ENCODE measurements at places on chromosomes 3 and 15.

DNA sequence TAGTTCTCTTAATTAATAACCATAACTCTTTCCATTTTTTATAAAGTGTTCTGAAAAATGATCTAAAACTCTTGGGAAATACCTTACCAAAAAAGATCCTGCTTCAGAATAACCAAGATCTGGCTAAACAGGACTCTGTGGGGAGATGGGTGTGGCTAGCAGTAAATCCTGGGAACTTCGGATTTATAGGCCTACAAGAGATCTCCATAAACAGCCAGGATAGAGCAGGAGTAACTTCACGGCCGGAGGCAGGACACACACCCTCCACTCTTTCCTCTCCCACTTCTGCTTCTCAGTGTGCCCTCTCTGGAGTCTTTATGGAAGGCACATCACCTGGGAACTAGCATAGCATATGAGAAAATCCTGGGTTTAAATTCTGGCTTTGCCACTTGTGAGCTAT lies 309.4 kb upstream of the SOX2 start:
- no peak overlapping the region for H3K4me3 ChIP-seq
- H3K27me3 ChIP-seq: no peaks in the 10 kb centered on the region
- no peaks in the 10 kb centered on the region for H3K36me3 ChIP-seq
- no peaks in the 10 kb centered on the region for H3K4me1 ChIP-seq

- H3K4me1 ChIP-seq: peaks cover 4% of the 10 kb centered on the region
- no peak overlapping the region for H3K27ac ChIP-seq
These were observed 914.8 kb downstream of the TUSC7 start for GRCh38 chr3:117624424-117624823.

DNA sequence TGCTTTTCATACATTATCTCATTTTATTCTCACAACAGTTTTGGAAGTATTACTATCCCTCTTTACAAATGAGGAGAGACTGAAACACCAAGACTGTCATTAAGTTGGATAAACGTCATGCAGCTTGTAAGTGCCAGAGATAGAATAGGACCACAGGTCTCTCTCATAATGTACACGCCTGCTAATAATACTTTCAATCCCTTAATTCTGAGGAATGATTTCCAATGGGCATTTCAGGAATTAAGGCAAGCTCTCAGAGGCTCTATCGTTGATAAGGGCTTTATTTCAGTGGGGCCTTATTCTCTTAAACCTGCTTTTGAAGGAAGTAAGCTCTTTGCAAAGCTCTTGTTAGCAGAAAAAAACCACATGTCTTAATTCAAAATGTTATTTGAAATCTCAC lies 229.1 kb downstream of the NFKBIZ start:
- peaks cover 6% of the 10 kb centered on the region for H3K4me1 ChIP-seq
- no peak overlapping the region for H3K27ac ChIP-seq
- H3K36me3 ChIP-seq: no peaks in the 10 kb centered on the region

DNA sequence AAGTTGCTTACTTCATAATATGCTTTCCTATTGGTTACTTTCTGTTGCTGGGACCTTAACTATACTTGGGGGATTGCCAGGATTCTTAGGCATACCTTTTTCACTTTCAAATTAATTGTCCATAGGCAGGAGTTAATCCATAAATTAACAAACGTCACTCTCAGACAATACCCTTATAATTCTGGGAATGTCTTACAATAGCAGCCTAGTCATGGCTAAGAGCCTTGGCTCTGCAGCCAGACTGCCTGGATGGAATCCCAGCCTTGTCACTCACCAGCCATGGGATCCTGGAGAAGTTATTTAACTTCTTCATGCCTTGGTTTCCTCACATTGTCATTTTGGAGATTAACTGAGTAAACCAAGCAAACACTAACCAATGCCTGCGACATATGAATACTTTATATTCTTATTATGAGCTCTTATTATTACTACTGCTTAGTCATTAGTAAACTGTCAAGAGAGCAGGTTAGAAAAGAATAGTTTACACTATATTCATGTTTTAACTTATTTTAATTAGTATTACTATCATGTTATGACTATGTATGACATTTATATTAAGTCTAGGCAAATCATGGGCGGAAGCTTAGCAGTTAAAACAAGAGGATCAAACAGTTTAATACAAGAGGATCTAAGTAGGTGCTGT lies 29.0 kb downstream of the GYG1 start:
- no peak overlapping the region for H3K4me3 ChIP-seq
- H3K36me3 ChIP-seq: peaks cover 72% of the 10 kb centered on the region
- H3K27ac ChIP-seq: peak overlapping the region; percentile 16
- DNase-seq: peak; percentile 38

- H3K27ac ChIP-seq: no peak overlapping the region
- no peak for DNase-seq
- peaks cover 3% of the 10 kb centered on the region for H3K4me1 ChIP-seq
- no peaks in the 10 kb centered on the region for H3K27me3 ChIP-seq
- H3K36me3 ChIP-seq: no peaks in the 10 kb centered on the region
- no peak overlapping the region for H3K4me3 ChIP-seq
These were observed 53.1 kb upstream of the CFAP161 start for GRCh38 chr15:81080996-81081395.

- no peak overlapping the region for H3K4me3 ChIP-seq
- H3K4me1 ChIP-seq: no peaks in the 10 kb centered on the region
- no peaks in the 10 kb centered on the region for H3K27me3 ChIP-seq
- no peak overlapping the region for H3K27ac ChIP-seq
These were observed 22.7 kb upstream of the IREB2 start for GRCh38 chr15:78415284-78415683.

DNA sequence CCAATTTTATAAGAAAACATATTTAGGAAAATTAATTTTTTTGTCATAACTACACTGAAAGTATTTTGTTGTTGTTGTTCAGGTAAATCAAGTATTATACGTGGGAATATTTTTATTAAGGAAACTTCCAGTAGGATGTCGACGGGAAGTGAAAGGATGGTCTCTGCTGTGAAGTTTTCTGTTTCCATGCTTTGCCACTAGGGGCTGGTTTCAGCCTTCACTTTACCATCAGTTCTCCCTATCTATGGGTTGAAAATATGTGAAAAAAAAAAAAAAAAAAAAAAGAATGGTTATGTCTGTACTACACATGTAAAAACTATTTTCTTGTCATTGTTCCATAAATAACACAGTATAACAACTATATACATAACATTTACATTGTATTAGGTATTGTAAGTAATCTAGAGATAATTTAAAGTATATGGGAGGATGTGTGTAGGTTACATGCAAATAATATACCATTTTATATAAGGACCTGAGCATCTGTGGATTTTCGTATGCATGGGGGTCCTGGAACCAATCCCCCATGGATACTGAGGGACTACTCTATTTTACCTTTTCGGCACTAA lies 136.7 kb downstream of the SMAD6 start:
- no peak for DNase-seq
- no peaks in the 10 kb centered on the region for H3K27me3 ChIP-seq
- no peak overlapping the region for H3K4me3 ChIP-seq
- H3K36me3 ChIP-seq: no peaks in the 10 kb centered on the region

DNA sequence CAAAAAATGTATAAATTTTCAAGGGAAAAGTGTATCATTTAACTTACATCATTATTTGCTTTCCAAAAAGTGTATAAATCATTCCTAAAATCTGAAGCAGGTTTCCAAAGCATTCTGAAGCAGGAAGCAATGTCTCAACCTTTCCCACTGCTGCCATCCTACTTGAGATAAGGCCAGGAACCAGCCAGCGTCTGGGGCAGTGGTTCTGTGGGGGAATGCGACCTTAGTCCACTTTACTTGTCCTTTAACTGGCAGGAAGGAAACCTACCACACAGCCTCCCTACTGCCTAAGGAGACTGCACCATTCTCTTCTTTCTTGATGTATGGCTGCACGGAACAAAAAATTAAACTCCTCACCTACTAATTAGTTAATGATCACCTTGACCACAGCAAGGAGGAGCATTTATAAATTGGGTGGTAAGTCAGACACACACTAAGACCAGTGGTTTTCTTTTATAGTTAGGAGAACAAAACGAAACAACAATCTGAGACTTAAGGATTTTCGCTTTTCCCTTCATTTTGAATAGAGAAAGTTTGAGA lies 3.7 kb downstream of the SORD start:
- H3K27ac ChIP-seq: no peak overlapping the region
- H3K27me3 ChIP-seq: no peaks in the 10 kb centered on the region
- H3K4me3 ChIP-seq: no peak overlapping the region
- DNase-seq: no peak
- peaks cover 3% of the 10 kb centered on the region for H3K4me1 ChIP-seq

DNA sequence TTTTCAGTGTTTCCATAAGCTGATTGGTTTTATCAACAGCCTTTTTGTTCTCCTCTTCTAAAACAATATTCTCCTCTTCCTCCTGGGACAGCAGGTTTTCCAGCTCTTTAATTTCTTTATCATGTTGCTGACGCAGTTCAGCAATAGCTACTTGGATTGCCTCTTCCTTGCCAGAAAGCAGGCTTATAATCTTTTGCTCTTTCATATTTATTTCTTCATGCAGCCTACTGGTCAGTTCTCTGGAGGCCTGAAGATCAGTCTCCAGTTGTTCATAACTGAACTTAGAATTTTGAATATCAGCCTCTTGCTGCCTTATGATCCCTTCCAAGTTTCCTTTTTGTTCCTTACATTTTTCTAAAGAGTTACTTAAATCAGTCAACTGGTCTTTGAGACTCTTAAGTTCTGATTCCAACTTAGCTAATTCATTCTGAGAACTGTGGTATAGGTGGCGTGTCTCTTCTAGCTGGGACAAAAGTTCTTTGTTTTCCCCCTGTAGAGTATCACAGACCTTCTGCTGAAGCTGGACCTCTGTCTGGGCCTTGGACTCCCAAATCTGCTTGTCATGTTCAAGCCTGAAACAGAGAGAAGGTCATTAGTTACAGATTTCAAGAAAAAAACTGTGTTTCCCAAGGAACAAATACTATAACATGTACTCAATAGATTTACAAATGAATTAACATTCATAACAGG lies 31.5 kb upstream of the HCLS1 start:
- no peaks in the 10 kb centered on the region for H3K27me3 ChIP-seq
- H3K27ac ChIP-seq: peak overlapping the region; percentile 11
- no peak for DNase-seq
- H3K4me3 ChIP-seq: no peak overlapping the region
- H3K36me3 ChIP-seq: peaks cover 59% of the 10 kb centered on the region
- peaks cover 12% of the 10 kb centered on the region for H3K4me1 ChIP-seq

- no peaks in the 10 kb centered on the region for H3K27me3 ChIP-seq
- H3K27ac ChIP-seq: peak overlapping the region; percentile 36
- H3K4me1 ChIP-seq: peaks cover 52% of the 10 kb centered on the region
- no peak overlapping the region for H3K4me3 ChIP-seq
These were observed 9.8 kb downstream of the PLEKHO2 start for GRCh38 chr15:64851503-64851840.

DNA sequence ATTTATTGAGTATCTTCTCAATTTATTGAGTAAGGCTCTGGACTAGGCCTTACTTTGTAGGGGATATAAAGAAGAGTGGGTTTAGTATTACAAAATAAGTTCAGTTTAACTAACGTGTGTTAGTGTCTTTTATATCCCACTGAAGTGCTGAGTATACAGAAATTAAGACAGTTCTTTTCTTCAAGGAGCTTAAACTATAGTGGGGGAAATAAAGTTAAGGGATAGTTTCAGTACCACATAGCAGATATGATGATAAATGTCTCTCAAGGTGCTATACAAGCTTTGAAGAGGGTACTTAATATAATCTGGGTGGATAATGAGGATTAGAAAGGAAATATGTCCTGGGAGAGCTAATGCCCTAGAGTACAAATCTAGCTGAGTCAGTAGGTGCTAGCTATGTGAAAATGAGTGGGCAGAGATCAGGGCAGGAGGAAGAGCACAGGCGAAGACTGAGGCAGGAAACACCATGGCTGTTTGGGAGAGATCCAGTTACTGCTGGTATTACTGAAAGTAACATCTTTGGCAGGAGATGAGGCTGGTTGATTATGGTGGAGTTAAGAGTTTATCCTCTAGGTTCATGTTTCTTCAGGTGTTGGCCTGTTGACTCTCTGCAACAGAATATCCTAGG lies 46.0 kb downstream of the TEX9 start:
- H3K27ac ChIP-seq: no peak overlapping the region
- no peak for DNase-seq
- H3K4me3 ChIP-seq: no peak overlapping the region
- H3K36me3 ChIP-seq: no peaks in the 10 kb centered on the region

- H3K27me3 ChIP-seq: no peaks in the 10 kb centered on the region
- peaks cover 11% of the 10 kb centered on the region for H3K4me1 ChIP-seq
- peaks cover 44% of the 10 kb centered on the region for H3K36me3 ChIP-seq
- peak overlapping the region; percentile 6 for H3K27ac ChIP-seq
- H3K4me3 ChIP-seq: no peak overlapping the region
These were observed 22.1 kb upstream of the SLC28A1 start for GRCh38 chr15:84862214-84862975.

- no peaks in the 10 kb centered on the region for H3K4me1 ChIP-seq
- H3K27me3 ChIP-seq: no peaks in the 10 kb centered on the region
- no peak overlapping the region for H3K27ac ChIP-seq
- no peak overlapping the region for H3K4me3 ChIP-seq
These were observed 1287.2 kb downstream of the NSUN3 start for GRCh38 chr3:95350049-95350448.

DNA sequence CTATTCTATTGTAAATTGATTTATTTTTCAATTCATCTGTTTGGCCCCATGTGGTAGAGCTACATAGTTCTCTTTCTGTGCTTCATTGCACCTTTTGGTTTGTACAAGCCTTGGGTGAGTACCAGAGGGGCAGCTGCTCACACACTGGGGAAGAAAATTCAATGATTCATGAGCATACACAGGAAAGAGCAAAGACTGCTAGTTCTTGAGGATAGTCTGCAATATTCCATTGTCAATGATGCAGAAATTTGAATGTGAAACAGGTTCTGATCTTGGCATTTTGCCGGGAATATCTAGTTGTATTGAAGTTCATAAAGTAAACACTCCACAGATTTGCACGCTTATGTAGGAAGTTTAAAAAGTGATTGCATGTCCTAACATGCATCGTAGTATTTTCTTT lies 304.6 kb downstream of the NAALADL2 start:
- H3K36me3 ChIP-seq: no peaks in the 10 kb centered on the region
- H3K4me1 ChIP-seq: no peaks in the 10 kb centered on the region
- no peak overlapping the region for H3K27ac ChIP-seq
- no peak overlapping the region for H3K4me3 ChIP-seq
- no peak for DNase-seq
- H3K27me3 ChIP-seq: no peaks in the 10 kb centered on the region

DNA sequence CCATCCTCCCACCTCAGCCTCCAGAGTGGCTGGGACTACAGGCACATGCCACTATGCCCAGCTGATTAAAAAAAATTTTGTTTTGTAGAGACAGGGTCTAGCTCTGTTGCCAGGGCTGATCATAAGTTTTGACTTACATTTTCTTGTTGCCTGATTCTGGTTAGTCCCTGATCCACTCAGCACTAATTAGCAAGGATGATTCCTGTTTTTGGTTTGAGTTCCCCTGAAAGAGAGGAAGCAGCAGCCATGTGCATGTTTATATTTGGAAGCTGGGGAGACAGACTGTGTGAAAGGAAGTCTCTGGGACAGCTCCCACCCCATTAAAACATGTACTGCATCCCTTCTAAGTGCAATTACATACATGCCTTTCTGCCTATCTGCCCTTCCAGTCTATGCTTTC lies 3.6 kb upstream of the NCK1 start:
- peak overlapping the region; percentile 67 for H3K27ac ChIP-seq
- peaks cover 8% of the 10 kb centered on the region for H3K36me3 ChIP-seq
- no peak for DNase-seq
- peaks cover 45% of the 10 kb centered on the region for H3K4me1 ChIP-seq

GRCh38 chr3:150033721-150034120 lies 63.0 kb upstream of the PFN2 start:
- H3K4me1 ChIP-seq: no peaks in the 10 kb centered on the region
- H3K36me3 ChIP-seq: no peaks in the 10 kb centered on the region
- no peak overlapping the region for H3K27ac ChIP-seq
- no peak for DNase-seq
- no peaks in the 10 kb centered on the region for H3K27me3 ChIP-seq
- H3K4me3 ChIP-seq: no peak overlapping the region

- no peaks in the 10 kb centered on the region for H3K36me3 ChIP-seq
- no peak overlapping the region for H3K4me3 ChIP-seq
- H3K4me1 ChIP-seq: no peaks in the 10 kb centered on the region
- DNase-seq: no peak
These were observed 42.2 kb downstream of the MUC4 start for GRCh38 chr3:195769551-195769950.

All from heart right ventricle (tissue), 16 donors.